ENCODE measurements at places on chromosomes 3 and 15. TPM values are rescaled to one million over a fixed set of nuclear protein-coding genes. Genes with fewer than 3 reads are reported as not detected.

DNA sequence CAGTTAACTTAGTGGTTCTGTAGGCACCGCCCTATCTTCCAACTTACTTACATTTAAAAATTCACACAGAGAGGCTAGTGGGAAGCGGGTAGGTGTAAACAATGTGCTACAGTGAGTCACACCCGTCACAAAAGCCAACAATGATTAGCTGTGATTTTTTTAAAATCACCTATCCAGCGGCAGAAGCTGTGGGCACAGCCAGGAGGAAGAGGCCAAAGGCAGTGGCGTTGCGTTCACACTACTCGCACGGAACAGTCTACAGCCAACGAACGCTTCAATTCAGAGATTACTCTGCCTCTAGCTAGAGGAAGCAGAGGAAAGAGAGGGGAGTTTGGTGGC is 2.5 kb upstream of the NLGN1 start:
- DNase-seq: no peak

GRCh38 chr3:114566162-114566755 is 272.4 kb downstream of the TIGIT start:
- no peak for DNase-seq

- no peak for DNase-seq
Observed at GRCh38 chr3:187612656-187613055, 57.5 kb downstream of the SST start.

- no peak for DNase-seq
Observed at GRCh38 chr3:52986049-52986448, 59.8 kb downstream of the SFMBT1 start.

- no peak for DNase-seq
Observed at GRCh38 chr3:27637346-27637995, 84.7 kb downstream of the EOMES start.

DNA sequence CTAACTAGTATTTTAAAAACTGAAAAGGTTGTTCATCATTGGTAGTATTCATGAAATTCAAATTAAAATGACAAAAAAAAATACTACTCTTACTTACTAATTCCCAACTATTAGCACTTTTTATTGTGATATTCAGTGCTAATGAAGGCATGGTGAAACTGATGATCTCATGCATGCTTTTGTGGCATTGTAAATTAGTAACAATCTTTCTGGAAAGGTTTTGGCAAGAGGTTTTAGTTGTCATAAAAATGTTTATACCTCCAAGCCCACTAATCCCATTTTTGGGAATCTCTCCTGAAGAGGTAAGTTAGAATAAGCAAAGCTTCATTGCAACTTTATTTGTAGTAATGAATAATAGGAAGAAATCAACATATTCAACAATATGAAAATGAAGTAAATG is 53.0 kb downstream of the LYSMD4 start:
- DNase-seq: no peak

GRCh38 chr3:22045882-22046281 is 294.9 kb upstream of the ZNF385D start:
- no peak for DNase-seq

- DNase-seq: no peak
Observed at GRCh38 chr3:34073111-34073510, 274.7 kb downstream of the PDCD6IP start.

GRCh38 chr3:102169915-102170479 is 264.8 kb upstream of the ZPLD1 start:
- DNase-seq: no peak

GRCh38 chr3:142608631-142609030 is 12.4 kb downstream of the PLS1 start:
- no peak for DNase-seq

- no peak for DNase-seq
Observed at GRCh38 chr3:194364314-194364651, 5.3 kb downstream of the LRRC15 start.

The CAPN3 gene
- total RNA-seq: 1.2 TPM

The CAMP gene
- total RNA-seq: not detected

The MINAR1 gene
- total RNA-seq: 0.55 TPM
